ENCODE measurements at places on chromosomes 16 and 17.

- DNase-seq = no peak
Observed at GRCh38 chr17:21291357-21291756, 6.8 kb downstream of the MAP2K3 start.

GRCh38 chr17:48270899-48271298, 159.1 kb downstream of the SKAP1 start:
- no peak for DNase-seq

DNA sequence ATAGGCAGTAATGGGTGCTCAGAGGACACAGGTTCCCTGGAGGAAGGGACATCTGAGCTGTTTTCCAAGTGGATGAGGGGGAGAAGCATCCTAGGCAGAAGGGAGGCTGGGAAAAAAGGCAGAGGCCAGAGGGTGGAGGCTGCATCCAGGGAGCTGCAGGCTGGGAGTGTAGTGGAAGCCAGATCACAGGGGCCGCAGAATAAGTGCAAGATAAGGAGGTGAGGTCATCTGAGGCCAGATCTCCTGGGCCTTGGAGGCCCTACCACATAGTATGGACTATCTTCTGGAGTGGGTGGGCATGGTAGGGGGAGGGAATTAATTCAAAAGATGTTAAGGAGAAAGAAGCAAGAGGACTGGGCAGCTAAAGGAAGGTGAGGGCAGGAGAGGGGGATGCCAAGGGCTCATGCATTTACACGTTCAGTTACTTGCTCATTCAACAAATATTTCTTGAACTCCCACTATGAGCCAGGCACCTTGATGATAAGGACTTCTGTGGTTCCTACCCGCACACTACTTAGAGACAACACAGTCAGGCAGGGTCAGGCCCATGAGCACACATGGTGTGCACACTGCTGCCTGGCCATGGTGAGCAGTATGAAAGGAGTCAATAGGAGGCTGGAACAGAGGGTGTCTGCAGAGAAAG, 2.4 kb upstream of the RIPOR1 start:
- DNase-seq = no peak

DNA sequence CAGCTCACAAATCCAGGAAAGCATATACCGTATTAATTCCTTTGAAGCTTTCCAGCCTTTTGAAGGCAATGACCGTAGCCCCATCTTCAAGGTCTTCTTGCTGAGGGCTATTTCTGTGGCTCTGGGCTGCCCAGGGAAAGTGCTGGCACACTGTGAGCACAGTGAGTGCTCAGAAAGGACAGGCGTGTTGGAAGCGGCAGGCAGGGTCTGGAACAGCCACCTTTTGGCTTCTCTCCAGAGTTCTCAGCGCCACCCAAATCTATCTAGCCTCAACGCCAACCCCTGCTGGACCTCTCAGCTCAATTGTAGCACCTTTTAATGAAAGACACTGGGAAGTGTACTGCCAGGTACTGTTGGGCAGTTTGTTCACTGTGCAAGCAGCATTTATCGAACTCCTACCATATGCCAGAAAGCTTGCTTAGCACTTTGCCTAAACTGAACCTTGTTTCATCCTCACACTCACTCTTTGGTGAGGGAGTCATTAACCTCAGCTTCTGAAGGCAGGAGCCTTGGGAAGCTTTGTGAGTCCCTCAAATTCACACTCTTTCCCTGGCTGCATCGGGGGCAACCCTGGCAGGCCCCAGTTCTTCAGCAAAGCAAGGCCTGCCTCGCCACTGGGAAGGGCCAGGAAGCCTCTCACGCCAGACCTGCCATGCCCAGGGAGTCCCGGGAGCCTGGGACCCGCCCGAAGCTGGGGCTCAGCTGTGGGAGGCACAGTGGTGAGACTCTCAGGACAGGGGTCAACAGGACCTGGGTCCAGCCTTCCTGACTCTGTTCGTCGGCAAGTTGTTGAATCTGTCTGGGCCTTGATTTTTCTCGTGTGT, 13.5 kb upstream of the CIBAR2 start:
- no peak for DNase-seq

DNA sequence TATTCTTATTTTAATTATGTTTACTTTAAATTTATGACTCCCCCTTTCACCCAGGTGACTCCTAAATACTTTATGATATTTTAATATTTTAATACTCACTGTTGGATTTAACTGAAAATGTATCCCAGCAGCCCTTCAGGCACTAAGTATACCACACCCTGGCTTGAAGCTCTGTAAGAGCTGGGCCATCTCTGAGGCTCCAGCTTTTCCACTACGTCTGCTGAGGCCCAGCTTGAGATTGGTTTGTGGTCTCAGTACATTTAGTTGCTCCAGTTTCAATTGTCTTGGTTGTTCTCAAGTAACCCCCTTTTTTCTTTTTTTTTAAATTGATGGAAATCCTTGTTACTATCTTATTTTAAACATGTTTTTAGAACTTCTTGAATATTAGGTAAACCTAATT, 27.0 kb upstream of the CAPNS2 start:
- no peak for DNase-seq

DNA sequence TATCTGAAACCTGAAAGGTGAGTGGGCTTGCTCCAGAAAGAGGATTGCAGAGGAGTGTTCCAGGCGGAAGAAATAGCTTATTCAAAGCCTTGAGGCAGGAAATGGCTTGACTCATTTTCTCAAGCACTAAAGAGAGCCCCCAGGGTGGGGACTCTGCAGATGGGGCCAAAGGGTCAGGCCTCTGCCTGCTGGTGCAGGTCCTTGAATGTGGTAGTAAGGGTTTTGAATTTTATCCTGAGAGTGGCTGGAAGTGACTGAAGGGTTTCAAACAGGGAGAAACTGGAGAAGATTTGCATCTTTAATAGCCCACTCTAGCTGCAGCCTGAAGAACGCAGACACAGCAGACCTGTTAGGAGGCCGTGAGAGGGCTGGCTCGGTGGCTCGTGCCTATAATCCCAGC, 144.4 kb downstream of the CCT6B start:
- DNase-seq = no peak

- no peak for DNase-seq
Observed at GRCh38 chr16:64589836-64590235, 532.0 kb downstream of the CDH11 start.

DNA sequence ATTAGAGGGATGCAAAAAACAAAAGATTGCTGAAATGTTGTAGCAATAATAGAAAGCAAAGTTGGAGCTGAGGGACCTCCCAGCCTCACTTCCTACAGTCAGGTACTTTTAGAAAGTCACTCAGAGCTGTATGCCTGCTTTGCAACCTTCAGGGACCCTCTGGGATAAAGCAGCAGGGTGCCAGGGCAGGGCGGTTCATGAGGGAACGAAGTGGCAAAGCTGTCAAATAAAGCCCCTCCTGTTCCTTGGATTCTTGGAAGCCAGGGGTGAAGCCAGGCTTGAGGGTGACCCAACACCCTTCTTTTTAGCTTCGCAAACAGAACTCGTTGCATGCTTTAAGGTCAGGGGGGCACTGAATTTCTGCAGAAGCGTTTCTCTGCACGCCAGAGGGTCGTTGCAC, 767 bp downstream of the ATP2C2 start:
- DNase-seq = no peak

- no peak for DNase-seq
Observed at GRCh38 chr16:942436-943060, 28.2 kb downstream of the LMF1 start.

GRCh38 chr17:7912927-7913524, 3.1 kb downstream of the RNF227 start:
- peak; percentile 45 for DNase-seq

GRCh38 chr17:45050481-45051059, 862 bp downstream of the DCAKD start:
- no peak for DNase-seq

DNA sequence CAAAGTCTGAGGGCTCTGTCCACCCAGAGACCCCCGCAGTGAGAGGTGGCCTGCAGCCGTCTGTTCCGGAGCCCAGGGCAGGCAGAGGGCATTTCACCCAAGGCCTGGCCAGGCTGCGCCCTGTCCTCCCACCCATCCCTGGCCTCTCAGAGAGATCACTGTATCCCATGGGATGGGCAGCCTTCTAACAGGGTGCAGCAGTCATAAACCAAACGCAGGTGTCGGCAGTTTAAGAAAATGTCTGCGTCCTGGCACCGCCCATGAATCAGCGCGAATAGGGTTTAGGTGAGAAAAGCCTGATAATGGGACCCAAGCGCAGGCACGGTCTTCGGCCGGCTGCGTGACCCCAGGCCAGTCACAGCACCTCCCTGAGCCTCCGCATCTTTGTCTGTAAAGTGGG, 5.4 kb downstream of the CYBA start:
- no peak for DNase-seq

DNA sequence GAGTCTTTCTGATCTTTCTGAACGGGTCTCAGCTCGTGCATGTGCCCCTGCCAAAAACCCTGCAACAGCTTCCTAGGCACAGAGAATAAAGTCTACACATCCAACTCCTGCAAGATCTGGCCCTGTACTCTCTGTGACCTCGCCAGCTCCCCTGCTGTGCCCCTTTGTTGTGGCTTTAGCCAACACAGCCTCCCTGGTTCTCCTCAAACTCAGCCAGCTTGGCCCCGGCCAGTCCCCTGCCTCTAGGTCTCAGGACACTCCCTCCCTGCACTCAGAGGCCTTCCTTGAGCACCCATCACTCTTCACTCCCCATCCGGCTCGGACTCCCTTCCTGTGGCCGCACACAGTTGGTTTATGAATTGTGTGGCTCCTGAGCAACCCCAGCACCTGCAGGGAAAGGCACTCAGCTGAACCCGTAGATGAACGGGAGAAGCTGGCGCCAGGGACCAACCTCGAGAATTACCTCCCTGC, 1.4 kb downstream of the CEP131 start:
- DNase-seq = no peak

DNA sequence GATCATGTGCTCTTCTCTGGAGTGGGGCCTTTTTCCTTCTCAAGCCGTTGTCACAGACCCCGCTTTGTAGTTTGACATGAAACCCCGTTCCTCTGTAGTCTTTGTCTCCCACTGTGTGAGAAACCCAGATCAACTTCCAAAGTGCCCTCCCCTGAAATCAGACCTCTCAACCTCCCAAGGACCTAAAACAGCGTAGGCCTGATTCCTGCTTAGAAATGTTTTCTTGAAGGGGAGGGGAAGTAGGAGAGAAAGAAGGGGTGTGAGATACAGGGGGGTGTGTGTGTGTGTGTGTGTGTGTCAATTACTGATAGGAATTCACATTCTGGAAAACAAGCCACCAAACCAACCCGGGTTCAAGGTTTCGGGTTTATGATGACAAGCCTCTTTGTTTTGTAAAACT, 1.4 kb downstream of the UBE2O start:
- no peak for DNase-seq

GRCh38 chr17:46810837-46811236, 7.7 kb downstream of the WNT3 start:
- no peak for DNase-seq

DNA sequence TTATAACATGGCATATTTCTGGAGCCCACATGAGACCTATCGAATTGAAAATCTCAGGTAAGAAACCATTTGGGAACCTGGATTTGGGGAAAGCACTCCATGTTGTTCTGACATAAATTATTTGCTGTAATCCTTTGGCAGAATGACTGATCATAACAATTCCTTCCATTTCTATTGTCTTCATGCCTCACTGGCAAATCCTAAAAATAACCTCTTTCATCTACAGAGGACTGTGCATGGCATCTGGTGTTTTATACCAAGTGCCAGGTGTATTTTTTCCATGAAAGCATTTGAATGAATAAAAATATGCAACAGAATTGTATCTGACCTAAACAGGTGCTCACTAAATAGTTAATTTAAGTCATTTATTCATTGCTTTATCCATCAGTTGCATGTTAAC, 33.7 kb upstream of the COQ7 start:
- DNase-seq = no peak

GRCh38 chr16:27405546-27406451, 3.8 kb downstream of the IL21R start:
- no peak for DNase-seq

GRCh38 chr17:80761110-80761871, 216.7 kb downstream of the RPTOR start:
- DNase-seq = no peak

DNA sequence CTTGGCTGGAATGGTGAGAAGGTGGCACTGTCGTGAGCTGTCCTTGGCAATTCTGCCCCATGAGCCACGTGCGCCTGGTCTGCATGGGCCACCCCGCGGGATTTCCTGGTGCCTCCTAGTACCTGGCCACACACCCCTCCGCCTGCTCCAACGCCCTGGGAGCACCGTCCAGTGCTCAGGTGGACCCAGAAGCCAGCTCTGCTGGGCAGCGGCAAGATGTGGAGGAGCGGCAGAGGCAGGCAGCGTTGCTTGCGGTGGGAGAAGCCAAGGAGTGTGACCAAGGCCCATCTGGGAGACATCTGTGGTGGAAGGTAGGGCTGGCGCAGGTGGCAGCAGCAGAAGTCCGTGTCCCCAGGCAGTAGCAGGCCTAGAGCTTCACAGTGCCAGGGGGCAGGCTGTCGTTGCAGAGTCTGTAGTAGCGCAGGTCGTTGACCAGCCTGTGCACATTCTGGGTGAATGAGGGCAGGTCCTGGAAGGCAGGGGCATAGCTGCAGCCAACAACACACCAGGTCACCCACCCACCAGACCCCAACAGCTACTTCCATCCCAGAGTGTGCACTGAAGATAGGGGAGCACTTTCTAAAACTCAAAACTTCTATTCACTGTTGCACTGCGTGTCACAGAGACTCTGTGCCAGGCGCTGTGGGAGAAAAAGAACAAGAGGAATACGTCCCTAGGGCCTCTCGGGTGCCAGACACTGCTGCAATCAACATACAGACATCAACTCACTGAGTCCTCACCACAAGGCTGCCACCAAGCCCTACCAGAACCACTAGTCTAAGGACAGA, 34.9 kb upstream of the GSG1L start:
- no peak for DNase-seq

GRCh38 chr16:84929421-84930297, 81.7 kb downstream of the ZDHHC7 start:
- DNase-seq = no peak

GRCh38 chr16:64440005-64440404, 681.9 kb downstream of the CDH11 start:
- DNase-seq = no peak

GRCh38 chr17:50214976-50215760, 13.7 kb upstream of the COL1A1 start:
- no peak for DNase-seq

- no peak for DNase-seq
Observed at GRCh38 chr16:79768276-79768970, 167.9 kb upstream of the MAF start.

GRCh38 chr17:29085223-29085622, 42.3 kb downstream of the PIPOX start:
- DNase-seq = no peak

DNA sequence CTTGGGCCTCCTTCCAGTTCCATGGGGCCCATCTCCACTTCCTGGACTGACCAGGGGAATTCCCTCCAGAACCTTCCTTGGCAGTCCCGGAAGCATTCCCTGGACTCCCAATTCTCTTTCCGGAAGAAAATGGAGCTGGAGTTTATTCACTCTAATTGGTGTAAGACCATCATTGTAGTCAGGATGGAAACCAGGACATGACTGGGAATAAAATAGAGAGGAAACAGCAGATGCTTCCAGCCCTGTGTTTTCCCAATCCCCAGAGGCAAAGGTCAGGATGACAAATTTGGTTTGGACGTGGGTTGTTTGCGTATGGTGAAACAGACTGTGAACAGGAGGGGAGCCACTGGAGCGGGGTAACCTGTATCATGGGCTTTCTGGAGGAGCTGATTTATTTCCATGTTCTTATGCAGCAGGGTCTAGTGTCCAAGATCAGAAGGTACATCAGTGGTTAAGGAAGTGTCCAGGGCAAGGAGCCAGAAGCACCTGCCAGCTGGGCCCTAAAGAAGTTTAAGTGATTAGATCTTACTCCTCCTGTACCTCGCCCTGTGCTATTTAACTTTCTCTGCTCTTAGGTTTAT, 8.5 kb upstream of the LONP2 start:
- DNase-seq = no peak

- DNase-seq = no peak
Observed at GRCh38 chr17:33523577-33523981, 230.5 kb upstream of the ASIC2 start.

- DNase-seq = no peak
Observed at GRCh38 chr16:66402166-66402565, 24.9 kb upstream of the BEAN1 start.

Data from central memory CD8-positive, alpha-beta T cell (primary cell).